ENCODE measurements at places on chromosomes 2 and 18.

DNA sequence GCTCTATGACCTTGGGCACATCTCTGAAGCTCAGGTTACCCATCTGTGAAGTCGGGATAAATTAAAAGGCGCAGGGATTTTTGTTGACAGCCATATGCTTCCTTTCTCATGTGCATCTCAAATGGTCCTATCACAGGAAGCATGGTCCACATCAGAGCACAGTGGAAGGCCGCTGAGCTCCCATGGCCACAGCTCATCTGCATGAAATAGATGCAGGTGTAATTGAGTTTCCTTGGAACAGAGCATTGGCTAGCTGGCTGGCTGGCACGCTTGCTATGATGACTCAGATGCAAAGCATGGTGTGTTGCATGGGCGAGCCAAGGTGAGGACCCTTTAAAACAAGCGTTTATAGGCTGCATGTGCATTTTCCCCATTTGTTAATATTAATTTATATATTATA, 79.3 kb downstream of the TXNL1 start:
- DNase-seq: no peak

GRCh38 chr2:215405722-215406581, 29.9 kb downstream of the FN1 start:
- no peak for DNase-seq

GRCh38 chr2:98540536-98540935, 67.8 kb downstream of the COA5 start:
- DNase-seq: no peak

DNA sequence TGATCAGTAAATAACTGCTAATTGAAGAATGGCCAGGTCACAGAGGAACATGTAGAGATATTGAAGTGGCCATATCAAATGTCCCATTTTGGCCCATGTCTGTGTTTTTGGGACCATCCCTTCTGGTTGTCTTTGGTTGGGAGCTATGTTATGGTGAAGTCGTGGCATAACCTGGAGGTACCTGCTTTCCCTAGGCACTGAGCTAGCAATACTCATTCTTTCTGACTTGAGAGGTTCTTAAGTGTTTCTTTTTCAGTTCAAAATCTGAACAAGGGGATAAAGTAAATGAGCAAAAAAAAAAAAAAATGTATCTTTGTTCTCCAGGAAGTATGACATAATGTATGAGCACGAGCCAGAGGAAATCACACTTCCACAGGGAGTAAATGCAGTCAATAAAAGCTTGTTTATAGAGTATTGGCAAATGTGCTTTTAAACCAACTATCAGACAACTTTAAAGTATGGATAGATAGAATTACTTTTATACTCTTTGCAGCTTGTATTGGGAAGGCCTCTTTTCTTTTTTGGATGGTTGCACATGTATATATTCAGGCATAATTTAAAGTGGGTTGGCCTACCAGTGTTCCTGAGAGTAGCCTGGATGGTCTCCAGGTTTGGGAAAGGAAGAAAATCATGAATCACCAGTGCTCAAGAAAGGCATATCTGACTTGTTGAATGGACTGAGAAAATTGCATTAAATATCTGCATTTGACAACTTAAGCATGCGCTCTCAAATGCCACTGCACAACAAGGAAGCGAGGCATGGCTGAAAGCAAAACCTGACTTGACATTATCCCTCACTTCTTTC, 125.0 kb downstream of the SPHKAP start:
- no peak for DNase-seq

- DNase-seq: peak; percentile 51
These were observed 36.6 kb downstream of the COPS8 start for GRCh38 chr2:237122214-237122666.

DNA sequence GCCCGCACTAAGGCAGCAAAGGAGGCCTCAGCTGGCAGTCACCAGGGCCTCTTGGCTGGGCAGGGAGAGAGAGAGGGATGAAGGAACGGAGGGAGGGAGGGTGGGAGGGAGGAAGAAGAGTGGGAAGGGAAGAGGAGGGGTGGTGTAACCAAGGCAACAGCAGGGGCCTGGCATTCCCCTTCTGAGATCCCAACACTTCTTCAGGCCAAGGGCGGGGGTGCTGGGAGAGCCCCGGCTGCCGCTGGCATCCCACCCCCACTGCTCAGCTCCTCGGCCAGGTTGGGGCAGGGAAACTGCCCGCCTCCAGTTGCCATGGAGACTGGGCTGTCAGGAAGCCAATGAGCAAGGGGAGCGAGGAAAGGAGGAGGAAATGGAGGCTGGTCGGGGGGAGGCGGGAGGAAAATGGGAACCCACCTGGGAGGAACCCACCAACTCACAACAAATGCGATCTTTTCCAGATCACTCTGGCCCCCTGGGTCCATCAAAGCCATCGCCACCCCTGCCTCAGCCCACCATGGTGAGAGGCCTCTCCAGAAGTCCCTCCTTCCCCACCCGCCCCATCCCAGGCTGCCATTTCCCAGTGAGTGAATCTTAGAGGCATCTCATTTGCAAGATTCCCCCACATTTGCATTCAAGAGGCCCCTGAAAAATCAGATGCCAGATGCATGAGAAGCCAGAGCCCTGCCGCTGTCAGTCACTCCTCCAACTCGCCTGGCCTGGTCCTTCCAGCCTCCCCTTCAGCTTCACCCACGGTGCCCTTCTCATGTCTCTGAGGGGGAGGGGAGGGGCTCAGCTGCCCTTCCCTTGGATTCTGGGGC, 12.4 kb downstream of the SH2D6 start:
- DNase-seq: no peak

GRCh38 chr2:168713325-168713724, 89.1 kb upstream of the NOSTRIN start:
- DNase-seq: no peak

GRCh38 chr2:124662946-124663644, 638.0 kb downstream of the CNTNAP5 start:
- no peak for DNase-seq

DNA sequence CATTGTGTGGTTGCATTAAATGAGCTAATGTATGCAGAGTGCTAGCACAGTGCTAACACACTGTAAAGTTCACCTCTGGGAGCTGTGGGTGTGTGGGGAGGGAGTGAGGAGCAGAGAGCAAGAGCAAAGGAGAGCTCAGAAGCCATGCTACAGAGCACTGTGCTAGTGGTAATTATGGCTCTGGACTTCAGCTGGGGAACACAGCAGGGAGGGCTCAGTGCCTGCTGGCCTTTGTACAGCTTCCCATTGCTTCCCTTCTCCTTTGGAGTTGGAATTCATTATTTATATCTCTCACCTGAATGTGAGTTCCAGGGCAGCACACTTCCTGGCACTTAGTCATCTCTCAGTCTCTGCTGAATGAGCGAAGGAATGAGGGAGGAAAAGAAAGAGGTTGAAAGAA, 2.5 kb upstream of the PLA2R1 start:
- no peak for DNase-seq

DNA sequence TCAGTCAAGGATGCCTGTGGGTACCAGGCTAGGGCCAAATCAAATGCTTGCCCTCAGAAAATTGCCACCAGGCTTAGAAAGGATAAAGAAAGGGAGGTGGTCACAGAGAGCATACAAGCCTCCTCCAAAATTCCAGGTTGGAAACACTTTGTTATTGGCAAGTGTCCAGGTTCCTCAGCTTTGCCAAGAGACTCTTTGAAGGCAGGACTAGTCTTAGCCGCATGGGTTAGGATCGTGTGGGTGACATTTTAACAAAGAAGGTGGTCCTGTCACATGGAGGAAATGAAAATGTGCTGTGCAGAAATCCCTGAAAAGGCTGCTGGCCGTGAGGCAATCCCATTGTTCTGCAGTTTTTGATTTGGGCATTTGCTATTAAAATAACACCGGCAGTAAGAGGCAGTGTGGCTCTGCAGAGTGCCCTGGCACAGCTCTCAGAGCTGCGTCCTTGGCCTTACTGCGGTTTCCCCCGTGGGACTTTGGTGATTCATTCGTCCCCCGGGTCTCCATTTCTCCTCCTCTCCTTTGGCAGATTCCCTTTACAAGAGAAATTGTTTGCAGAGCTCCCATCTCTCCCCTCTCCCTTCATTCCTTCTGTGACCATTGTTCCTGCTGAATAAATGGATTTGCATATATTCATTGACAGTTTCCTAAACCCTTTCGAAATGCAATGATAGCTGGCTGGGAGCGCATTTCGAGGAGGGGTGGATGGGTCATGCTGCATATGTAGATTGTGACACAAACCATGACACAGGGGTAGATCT, 187.3 kb downstream of the VAPA start:
- DNase-seq: peak; percentile 30

- DNase-seq: no peak
These were observed 19.5 kb downstream of the C2orf81 start for GRCh38 chr2:74401891-74402290.

- no peak for DNase-seq
These were observed 165.6 kb downstream of the TMEFF2 start for GRCh38 chr2:192029089-192029488.

- peak; percentile 57 for DNase-seq
These were observed 1.2 kb upstream of the AFTPH start for GRCh38 chr2:64522843-64523428.

- DNase-seq: no peak
These were observed 252.1 kb downstream of the LDLRAD4 start for GRCh38 chr18:13470516-13471197.

DNA sequence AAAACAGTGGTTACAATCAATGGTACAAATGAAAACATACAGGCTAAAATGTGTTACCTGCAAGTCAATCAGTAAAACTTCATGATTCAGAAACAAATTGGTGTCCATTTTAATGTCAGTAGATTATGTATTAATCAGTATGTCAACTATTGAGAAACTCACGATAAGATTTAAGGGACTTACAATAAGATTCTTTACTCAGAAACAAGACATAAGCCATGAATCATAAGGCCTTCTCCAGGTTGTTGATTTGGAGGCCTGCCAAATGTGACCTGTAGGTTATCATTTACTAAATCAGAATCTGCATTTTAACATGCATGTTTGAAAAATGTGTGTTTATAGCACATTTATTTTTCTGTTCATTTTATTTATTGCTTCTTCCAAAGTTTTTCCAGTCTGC, 623.1 kb downstream of the CCDC85A start:
- DNase-seq: no peak

DNA sequence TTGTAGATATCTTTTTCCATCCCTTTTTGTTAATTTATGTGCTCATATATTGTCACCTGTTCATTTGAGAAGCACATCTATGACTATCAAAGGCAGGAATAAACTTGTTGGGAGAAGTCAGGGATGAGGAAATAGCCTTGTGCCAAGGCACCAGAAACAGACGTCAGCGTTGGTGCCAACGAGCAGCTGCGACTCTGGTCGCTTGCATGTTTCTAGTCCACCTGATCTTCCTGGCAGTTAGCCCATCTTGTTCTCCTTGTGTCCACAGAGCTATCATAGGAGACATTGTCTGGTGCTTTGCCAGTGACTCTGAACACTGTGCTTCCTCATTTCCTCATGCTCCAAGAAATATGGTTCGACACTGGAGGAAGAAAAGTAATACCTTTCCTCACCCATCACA, 374.4 kb downstream of the PTPRM start:
- no peak for DNase-seq

- peak; percentile 98 for DNase-seq
These were observed at the start of gene RPIA for GRCh38 chr2:88691339-88692183. RPIA (plus strand) TSS chr2:88691673; CDS start chr2:88691699, 26 bp downstream.

GRCh38 chr2:132789066-132789465, 119.1 kb upstream of the LYPD1 start:
- no peak for DNase-seq

GRCh38 chr2:9700109-9700495, 69.3 kb upstream of the YWHAQ start:
- DNase-seq: no peak

DNA sequence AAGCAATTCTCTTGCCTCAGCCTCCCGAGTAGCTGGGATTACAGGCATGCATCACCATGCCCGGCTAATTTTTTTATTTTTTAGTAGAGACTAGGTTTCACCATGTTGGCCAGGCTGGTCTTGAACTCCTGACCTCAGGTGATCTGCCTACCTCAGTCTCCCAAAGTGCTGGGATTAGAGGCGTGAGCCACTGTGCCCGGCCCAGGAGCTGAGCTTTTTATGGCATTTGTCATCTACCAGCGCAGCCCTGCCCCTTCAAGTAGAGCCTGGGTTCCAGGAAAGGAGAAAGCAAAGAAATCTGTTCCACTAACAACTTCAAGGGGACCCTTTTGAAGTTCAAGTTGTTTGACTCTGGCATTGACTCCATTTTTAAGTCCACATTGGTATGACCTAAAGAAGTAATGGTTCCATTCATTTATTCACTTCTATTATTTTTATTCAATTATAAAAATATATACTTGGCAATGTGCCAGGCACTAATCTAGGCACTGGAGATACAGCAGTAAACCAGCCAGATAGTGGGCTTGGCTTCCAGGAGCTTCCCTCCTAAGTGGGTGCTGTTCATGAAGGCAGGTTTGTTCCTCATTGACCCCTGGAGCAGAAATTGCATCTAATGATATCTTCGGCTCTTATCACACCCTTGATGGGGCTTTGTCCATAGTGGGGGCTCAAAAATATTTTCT, 8.0 kb upstream of the SFTPB start:
- no peak for DNase-seq

DNA sequence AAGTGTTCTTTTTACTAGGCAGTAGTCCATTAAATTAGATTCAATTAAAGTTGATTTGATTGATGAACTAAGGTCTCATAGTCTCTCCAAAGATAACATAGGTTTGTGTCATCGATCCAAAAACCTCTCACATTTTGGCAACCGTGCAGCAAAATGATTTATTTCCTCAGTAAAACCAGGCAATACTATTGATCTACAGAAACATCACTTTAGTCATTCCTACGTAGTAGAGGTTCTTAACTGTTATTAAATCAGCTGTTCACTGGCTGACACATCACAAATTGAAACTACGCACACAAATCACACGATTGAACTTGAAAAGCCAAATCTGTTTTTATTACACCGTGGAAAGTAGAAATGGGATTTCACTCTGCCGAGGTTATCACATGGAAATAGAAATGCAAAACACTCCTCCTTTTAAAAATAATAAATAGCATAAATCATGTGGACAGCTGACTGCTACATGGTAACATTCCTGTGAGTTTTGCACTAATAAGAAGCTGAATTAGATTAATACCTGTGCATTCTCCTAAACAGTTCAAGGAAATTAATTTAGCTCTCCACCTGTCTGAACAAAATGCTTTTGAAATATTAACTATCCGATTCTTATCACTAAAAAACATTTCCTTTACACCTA, 262.5 kb downstream of the CDH20 start:
- no peak for DNase-seq

DNA sequence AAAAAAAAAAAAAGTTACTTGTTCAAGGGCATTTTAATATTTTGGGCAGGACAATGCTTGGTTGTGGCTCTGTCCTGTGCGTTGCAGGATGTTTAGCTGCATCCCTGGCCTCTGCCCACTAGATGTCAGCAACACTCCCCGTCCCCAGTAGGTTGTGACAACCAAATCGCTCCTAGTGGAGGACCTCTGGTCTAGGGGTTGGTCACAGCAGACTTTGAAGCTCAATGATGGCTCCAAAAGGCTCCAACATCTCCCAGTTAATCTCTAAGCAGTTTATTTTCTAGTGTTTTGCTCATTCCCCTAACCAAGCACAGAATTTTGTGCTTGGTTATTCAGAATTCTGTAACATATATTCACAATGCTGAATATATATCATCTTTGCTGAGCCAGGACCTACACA, 67.0 kb downstream of the CHRNA1 start:
- DNase-seq: peak; percentile 80

GRCh38 chr18:45221363-45221762, 393.9 kb upstream of the SLC14A2 start:
- no peak for DNase-seq

Measured in COLO829 (cell line).